Mesothelial cell of epicardium (in vitro differentiated cells): ENCODE measurements at places on chromosomes 11 and 22. TPM values are rescaled to one million over a fixed set of nuclear protein-coding genes. Genes with fewer than 3 reads are reported as not detected.
A peak's percentile ranks its signal among the peaks of the same experiment; 100 is the strongest.

GRCh38 chr11:72369743-72370142 is 64.6 kb downstream of the CLPB start:
- H3K4me3 ChIP-seq: no peak overlapping the region
- peaks cover 50% of the 10 kb centered on the region for H3K27me3 ChIP-seq
- peaks cover 17% of the 10 kb centered on the region for H3K36me3 ChIP-seq
- H3K27ac ChIP-seq: no peak overlapping the region
- peaks cover 25% of the 10 kb centered on the region for H3K4me1 ChIP-seq

DNA sequence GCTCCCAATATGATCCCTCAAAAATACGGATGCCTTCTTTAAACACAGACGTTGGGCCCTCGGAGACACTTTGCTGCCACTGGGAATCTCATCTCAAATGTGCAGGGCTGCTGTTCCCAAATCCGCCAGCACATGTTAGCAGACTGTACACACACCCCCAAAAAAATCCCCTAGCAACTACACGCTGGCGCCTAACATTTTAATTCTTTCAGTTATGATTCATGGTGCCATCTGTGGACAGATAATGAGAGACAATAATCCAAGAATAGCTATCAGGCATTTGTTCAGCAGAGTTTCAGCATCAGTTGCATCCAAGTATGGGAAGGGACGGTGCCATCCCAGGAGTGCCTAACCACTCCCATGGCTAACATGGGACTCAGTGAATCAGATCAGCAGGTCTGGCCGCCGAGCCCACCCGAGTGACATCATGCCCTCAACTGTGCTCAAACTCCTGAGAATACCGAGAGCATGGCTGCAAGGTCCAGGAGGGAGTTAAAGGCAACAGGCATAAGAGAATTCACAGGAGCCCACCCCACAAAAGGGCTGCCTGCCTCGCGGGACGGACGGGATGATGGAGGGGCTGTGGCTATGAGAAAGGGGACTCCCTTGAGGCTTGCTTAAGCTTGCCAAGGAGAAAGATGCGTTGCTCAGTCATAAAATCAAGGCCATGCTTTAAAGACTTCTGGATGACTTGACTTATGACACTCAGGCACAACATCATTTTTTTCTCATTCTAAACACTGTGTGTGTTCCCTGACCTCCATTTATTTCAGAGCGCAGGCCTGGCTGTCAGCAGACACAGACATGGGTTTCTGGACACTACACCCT is 337.0 kb downstream of the SHANK2 start:
- no peak for DNase-seq
- no peak overlapping the region for H3K4me3 ChIP-seq
- no peaks in the 10 kb centered on the region for H3K4me1 ChIP-seq
- H3K36me3 ChIP-seq: no peaks in the 10 kb centered on the region

DNA sequence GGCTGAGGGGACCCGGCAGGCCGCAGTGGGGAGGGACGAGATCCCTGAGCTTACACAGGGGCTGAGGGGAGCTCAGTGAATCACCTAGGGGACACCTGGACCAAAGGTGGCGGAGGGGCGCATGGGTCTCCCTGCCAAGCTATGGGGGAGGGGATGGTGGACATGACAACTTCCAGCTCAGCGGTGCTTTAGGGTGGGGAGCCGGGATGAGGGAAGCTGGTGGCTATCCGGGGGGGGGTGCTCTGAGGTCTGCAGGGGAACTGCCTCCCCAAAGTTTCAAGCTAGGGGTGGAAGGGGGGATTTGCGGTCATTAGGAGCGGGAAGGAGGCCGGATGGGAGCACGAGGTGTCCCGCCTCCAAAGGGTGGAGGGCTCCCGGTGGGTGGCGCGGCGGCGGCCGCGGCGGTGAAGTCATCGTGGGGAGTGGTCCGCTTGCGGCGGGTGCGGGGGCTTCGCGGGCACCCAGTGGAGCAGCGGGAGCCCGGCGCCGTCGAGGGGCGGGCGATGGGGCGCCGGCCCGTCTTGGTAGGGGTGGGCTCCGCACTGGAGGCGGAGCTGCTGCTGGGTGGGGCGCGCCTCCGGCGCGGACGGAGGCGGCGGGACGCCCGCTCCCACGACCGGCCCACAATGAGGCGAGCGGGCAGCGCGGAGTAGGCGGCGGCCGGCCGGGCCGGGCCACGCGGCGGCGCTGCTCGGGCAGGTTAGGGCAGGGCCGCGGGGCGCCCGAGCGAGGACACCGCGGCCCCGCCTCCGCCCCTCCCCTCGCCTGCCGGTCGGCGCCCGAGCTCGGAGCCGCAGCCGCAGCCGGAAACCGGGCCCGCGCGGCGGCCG is at the start of gene MICALL1:
Gene MICALL1, plus strand, starts transcription at position 764 of the 830 bp plus-strand sequence. CDS start 126 bp downstream, outside the sequence.
- peak within 1 kb of the TSS; percentile 90 for H3K27ac ChIP-seq
- H3K4me1 ChIP-seq: peaks cover 33% of the 10 kb centered on the region

DNA sequence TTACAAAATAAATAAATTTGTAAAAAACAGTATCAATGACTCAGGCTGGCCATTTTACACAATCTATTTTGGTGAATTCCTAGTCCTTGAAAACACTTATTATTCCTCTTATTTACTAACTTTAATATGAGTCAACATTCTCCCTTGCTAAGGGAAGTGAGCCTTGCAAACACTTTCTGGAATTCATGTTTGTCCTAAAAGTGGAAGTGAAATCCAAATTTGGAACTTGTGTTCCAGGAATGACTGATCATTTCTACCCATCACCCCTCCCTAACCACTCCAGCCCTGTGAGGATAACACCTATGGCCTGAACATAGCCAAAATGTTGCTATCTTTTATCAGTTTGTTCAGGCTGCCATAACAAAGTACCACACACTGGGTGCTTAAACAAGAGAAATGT is 83.1 kb downstream of the OR5AK2 start:
- no peaks in the 10 kb centered on the region for H3K36me3 ChIP-seq
- no peaks in the 10 kb centered on the region for H3K27me3 ChIP-seq
- no peak overlapping the region for H3K27ac ChIP-seq
- H3K4me3 ChIP-seq: no peak overlapping the region
- no peak for DNase-seq
- H3K4me1 ChIP-seq: no peaks in the 10 kb centered on the region

DNA sequence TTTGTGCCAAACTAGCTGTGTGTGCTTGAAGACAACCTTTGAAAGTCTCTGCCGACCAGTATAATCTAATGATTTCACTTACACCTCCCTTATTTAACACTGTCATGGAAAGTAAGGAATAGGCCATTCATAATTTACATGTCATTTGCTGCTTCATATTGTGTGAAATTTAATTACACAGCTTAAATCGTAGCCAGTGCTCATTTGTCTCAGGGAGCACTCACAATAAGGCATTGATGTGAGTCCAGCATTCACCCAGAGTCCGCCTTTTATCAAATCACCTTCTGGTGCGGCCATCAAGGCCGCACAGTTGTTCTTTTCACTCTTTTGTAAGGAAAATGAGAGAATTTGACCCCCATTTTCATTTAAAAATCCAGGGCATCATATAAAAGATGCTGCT is 46.9 kb downstream of the PAX6 start:
- DNase-seq: no peak
- H3K36me3 ChIP-seq: no peaks in the 10 kb centered on the region
- H3K27ac ChIP-seq: no peak overlapping the region
- H3K27me3 ChIP-seq: no peaks in the 10 kb centered on the region
- no peak overlapping the region for H3K4me3 ChIP-seq

Gene KLHDC7B
- 0.07 to 0.11 TPM (median 0.09 TPM) in 3 replicates for total RNA-seq

Gene FIBIN
- 7.0 to 9.3 TPM (median 8.9 TPM) in 3 replicates for total RNA-seq
